ENCODE measurements at places on chromosomes 6 and 20.

DNA sequence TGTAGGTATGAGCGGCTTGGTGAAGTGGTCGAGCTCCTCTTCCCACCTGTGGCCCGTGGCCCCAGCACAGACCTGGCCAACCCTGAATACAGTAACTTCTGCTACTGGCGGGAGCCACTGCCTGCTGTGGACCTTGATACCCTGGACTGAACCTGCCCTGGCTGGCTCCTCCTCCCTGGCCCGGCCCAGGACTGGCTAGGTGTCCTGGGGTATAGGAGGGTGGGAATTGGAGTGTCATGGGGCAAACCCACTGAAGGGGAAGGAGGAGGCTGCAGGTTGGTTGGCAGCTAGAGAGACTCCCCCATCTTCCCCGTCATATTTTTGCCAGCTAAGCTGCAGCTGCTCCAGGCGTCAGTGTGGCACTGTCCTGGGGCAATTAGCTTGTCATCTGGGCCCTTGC, 7.9 kb downstream of the EMILIN3 start:
- DNase-seq: no peak

DNA sequence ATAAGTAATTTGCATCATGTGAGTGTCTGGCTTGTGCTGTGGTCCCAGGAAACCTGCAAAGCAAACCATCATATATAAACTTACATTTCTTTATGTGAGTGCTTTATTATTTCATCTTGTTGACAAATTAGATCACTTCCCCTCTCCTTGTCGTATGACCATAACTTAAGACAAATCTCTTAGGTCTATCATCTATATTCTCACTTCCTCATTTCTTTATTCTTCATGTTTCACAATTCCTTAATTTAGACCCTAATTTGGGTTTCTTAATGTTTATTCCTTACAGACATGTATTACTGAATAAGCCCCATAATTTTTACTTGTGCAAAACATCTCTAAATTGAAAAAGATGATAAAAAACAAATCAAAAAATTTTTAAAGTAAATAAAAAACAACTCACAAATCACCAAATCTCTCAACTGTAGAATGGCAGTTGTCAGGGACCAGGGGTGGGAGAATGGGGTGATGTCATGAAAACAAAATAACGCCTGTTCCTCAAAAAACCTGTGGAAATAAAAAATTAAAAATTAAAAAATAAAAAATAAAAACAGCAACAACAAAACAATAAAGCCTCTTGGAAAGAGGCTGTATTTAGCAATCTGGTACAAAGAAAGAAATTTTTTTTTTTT, 49.5 kb upstream of the FBXO30 start:
- DNase-seq: no peak

DNA sequence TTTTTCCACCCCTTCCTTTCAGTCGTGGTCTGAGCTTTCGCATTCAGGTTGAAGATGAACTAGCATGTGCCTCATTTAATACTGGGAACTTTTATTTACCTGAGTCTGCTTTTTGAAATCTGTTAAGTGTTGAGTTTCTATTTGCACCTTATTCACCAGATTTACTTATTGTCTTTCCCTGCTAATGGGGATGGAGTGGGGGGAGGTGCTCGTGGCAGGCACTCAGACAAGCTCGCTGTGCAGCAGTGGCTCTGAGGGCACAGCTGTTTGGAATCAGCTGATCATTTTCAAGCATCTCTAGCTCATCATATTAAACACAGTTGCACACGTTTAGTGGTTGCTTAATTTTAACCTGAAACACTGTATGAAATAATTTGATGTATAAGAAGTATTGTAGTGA, 35.6 kb downstream of the UTRN start:
- no peak for DNase-seq

GRCh38 chr6:28586324-28586723, 60.6 kb downstream of the GPX5 start:
- DNase-seq: no peak

DNA sequence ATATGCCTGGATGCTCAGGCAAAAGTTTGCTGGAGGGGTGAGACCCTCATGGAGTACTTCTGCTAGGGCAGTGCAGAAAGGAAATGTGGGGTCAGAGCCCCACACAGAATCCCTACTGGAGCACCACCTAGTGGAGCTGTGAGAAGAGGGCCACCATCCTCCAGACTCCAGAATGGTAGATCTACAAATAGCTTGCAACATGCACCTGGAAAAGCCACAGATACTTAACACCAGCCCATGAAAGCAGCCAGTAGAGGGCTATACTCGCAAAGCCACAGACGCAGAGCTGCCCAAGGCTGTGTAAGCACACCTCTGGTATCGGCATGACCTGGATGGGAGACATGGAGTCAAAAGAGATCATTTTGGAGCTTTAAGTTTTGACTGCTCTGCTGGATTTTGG, 60.7 kb upstream of the GJE1 start:
- no peak for DNase-seq

- no peak for DNase-seq
Observed at GRCh38 chr6:35154262-35154661, 13.1 kb upstream of the TCP11 start.

- DNase-seq: no peak
Observed at GRCh38 chr6:656460-657252, at the start of gene HUS1B. Gene HUS1B, minus strand, starts transcription at chr6:657100. Its CDS starts 156 bp downstream, at chr6:656944.

GRCh38 chr6:110537208-110538123, 61.1 kb upstream of the SLC22A16 start:
- DNase-seq: no peak

DNA sequence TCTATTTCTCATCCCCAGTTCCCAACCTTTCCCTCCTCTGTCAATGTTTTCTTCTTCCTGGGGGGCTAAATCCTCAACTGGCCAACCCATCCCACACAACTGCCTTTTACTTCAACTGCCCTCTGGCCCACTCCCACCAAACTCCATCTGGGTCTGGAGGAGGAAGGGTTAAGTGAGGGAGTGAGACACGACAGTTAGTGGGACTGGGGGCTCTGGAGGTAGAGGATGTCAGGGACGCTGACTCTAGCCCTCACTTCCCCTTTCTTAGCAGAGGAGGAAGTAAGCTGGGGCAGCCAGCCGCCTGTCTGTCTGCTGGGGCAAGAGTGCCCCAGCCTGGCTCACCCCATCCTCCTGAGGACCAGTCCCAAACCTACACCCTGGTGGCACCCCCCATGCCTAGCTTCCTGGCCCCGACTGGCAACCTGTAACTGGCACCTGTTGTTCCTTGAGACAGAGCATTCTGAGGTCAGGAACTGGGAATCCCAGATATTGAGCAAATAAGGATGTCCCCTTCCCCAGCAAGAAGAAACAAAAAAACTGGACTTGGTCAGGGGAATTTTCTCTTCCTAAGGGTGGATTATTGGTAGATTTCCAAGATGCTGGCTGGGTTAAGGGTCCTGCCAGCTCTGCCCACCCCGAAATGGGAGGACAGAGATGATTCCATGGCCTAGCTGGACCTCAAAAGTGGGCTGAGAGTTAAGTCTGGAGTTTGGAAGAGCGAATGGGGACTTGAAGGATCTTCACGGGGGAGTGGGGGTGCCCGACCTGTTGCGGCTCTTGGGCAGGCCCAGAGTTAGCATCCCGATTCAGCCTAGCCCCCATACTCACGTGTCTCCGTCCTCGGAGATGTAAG, 971 bp downstream of the NFKBIE start:
- no peak for DNase-seq

DNA sequence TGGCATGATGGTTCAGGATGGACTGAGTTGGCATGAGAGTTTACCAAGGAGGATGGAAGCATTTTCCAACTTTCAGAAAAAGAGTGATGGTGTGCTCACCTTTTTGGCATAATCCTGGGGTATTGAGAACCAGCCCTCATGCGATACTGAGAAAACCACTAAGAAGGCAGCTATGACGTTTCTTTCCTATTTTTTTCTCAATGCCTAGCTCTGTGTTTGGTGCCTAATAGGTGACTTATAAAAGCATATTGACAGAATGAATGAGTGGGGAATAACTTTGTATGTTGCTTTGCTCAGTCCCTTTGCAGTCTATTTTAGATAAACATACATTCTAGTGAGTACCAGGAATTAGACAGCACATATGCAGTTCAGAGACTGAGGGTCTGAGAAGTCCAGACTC, 816.3 kb downstream of the DHX35 start:
- DNase-seq: no peak

DNA sequence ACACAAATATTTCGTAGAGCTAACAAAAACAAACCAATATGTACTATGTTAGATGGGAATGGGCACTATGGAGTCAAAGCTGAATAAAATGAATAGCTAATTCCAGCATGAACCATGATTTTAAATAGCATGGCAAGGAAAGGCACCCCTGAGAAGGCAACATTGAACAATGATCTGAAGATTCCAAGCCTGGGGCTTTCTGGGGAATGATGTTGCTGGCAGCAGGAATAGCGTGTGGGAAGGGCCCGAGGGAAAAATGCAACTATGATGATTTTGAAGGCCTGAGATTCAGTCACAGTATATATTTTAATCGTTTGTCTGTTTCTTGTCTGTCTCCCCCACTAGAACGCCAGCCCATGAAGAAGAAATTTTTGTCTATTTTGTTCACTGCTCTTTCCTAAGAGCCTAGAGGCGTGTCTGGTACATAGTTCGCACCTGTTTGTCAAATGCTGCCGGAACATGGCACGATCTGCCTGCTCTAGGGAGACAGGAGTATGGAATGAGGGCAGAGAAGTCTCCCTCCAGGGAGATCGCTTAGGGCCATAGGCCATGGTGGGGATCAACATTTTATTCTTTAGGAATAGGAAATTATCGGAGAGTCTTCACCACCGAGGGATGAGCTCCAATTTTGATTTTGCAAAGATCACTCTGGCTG, 84.8 kb upstream of the EYA2 start:
- no peak for DNase-seq

DNA sequence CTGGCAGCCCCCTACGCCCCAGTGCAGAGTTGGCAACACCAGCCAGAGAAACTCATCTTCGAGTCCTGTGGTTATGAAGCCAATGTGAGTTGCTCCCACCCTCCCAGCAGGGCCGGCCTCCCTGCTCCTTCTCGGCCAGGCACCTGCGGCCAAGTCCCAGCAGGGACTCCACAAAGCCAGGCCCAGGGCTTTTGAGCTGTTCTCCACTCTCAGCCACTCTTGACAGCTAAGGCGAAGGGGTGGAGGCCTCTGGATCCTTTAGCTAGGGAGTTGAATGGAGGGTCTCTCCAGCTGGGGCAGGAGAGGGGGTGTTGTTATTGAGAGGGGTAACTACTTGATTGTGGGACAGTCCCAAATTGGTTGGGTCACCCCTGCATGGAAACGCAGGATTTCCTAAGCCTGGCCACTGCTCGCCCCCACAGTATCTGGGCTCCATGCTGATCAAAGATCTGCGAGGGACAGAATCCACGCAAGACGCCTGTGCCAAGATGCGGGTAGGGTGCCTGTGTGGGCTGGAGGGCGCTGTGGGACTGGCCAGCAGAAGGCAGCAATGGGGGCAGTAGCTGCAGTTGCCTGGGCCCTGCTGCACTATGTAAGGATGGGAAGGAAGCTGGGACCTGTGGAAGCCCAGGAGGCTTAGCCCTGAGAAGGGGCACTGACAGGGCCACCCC, 58.3 kb downstream of the TCP11 start:
- no peak for DNase-seq

All from right kidney (tissue), 9 donors.